ENCODE measurements at places on chromosomes 7 and 10.
A peak's percentile ranks its signal among the peaks of the same experiment; 100 is the strongest.

DNA sequence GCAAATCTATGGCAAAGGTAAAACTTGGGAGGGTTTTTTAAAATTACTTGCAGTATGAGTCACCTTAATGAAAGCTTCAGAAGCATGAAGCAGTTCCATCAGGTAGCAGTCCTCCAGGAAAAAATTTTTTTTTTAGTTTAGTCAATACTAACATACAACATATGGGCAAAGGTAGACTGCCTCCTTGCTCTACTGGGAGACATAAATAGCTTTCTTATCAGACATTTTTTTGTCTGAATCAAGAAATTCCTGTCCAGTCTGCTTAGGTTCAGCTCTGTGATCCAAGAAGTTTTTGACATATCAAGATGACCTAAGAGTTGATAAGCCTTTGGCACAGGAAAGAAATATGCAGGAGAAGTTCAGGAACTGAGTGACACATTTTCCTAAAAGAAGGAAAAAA is 171.5 kb upstream of the TCF7L2 start:
- DNase-seq = no peak

DNA sequence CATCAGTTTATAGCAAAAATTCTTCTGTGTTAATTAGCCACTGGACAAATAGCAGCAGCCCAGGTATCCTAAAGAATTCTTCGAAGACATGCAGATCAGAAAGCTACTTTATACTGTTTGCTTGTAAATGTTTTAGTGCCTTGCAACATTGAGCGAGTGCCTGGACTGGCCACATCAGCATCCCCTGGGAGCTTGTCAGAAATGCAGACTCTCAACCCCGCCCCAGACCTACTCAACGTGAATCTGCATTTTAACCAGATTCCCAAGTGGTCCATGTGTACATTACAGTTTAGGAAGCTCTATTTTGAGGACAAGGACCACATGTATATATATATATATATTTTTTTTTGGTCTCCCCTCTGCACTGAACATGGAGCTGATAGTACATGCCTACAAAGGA is 18.5 kb upstream of the PLEKHS1 start:
- DNase-seq = no peak

DNA sequence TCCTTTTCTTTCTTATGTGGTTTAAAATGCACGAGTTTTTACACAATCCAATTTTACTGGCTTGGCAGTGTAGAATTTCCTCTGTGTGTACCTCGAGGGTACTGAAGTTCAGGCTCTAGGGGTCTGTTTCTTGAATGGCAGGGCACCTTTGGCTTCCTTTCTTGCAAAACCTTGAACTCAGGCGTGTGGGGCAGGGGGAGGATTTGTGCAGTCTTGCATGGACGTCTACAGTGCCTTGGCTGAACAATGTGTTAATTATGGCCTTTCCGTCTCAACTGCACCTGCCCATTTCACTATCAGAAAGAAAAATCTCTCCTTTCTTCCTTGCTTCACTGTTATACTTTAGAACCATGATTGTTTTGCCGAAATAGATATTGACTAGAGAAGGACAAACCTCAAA is 570.9 kb downstream of the INHBA start:
- DNase-seq = no peak

DNA sequence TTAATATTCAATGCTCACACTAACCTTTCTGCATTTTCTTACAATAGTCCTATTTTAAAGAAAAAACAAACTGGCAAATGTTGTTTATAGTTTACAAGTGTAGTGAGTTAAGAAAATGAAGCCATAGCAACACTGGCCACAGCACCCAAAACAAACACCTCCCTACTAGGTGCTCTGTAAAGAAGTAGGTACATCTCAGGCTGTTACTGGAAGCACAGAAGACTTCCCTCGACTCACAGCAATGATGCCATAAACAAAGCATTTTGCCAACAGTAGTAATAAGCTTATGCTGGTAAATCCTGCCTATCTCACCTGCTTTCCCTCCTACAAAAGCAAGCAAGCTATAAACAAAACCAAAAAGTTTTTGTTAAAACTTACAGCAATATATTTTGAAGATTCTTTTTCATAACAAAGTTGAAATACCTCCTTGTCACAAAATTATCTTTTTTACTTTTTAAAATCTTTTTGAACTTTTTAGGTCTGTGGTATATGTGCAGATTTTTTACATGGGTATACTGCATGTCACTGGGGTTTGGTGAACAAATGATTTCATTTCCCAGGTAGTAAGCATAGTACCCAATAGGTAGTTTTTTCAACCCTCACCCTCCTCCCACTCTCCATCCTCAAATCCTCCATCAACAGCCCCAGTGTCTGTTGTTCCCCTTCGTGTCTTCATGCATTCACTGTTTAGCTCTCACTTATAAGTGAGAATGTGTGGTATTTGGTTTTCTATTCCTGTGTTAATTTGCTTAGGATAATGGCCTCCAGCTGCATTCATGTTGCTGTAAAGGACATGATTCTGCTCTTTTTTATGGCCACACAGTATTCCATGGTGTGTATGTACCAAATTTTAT is 28.4 kb downstream of the COA1 start:
- DNase-seq = no peak

DNA sequence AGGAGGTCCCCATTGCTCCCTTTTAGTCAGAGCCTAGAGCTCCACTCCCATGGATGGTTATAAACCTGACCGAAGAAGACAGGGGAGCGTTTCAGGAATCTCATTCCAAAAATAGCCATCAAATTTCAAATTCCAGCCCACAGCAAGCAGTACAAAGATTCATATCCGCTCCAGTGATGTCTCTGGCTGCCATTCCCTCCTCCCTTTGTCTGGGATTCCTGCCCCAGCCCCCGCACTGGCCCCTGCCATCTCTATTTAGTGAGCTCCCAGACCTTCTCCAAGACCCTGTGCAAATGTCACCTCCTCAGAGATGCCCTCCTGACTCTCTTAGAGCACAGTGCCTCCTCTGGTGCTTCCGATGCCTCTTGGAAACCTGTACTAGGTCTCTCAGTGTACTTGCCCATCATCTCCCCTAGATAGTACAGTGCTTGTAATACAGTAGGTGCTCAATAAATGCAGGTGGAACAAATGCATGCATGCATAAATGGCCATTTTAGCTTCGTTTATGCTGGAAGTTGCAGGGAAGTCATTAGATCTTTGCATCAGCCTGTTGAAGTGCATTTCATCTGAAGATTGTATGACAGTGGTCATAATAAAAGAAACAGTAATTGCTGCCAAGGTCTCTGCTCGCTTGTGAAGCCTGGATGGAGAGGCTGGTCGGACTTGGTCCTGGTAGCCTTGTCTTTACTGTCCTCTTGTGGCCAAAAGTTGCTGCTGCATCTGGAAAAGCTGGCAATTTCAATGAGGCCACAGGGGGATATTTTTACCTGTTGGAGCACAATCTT is 32.0 kb upstream of the HABP2 start:
- no peak for DNase-seq

- peak; percentile 40 for DNase-seq
Measured at GRCh38 chr10:93437086-93437945, 44.8 kb downstream of the MYOF start.

GRCh38 chr7:50147951-50148808 is 55.1 kb upstream of the ZPBP start:
- peak; percentile 61 for DNase-seq

DNA sequence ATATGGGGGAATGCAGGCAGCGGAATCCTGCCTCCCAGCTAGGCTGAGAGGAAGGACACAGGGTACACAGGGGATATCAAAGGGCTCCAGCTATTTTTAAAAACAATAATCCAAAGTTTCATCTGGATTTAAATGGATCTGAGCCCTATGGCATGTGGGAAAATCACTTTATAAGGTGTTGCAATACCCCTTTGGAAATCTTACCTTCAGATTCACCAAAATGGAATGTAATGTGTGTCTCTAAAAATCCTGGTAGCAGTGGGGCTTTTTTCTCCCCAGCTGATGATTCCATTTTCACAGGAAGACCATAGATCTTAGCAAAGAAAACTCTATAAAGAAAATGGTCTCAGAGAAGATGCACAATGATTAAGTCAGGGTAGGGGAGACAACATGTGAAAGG is 722.2 kb downstream of the PARD3 start:
- DNase-seq = no peak

GRCh38 chr7:27586825-27587224 is 75.9 kb downstream of the HIBADH start:
- no peak for DNase-seq

- DNase-seq = no peak
Measured at GRCh38 chr7:5872326-5872725, 8.3 kb upstream of the OCM start.

DNA sequence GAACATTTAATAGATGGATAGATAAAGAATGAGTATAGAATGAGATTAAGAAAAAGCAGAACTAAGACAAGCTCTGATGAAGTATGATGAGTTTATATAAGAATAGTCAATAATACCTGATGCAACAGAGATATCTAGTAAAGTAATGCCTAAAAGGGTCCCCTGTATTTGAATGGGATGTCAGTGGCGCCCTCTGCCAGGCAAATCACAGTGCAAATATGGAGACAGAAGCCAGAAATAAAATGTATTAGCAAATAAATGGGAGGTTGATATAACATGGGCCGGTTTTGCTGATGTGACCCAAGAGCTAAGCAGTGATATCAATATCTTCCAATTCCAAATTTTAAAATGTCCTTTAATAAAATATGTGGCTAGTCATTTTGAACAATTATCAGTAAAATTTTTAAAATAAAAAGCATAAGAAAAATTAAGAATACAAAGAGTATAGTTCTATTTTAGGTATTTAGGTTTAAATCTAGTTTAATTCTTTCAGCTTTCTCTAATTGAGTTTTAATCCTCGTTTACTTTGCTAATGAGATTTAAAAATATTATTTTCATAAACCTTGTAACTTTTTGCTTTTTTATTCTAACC is 62.6 kb downstream of the ADK start:
- peak; percentile 65 for DNase-seq

GRCh38 chr10:100742076-100742771 is 3.2 kb upstream of the PAX2 start:
- no peak for DNase-seq

DNA sequence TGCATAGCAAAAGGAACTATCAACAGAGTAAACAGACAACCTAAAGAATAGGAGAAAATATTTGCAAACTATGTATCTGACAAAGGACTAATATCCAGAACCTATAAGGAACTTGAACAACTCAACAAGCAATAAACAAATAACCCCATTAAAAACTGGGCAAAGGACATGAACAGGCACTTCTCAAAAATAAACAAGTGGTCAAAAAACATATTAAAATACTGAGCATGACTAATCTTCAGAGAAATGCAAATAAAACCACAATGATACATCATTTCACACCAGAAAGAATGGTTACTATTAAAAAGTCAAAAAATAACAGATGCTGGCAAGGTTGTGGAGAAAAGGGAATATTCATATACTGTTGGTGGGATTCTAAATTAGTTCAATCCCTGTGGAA is 17.1 kb downstream of the MAGI2 start:
- DNase-seq = no peak

- DNase-seq = peak; percentile 66
Measured at GRCh38 chr10:11236234-11236633, 218.6 kb downstream of the CELF2 start.

GRCh38 chr7:93364806-93365205 is 132.6 kb downstream of the VPS50 start:
- no peak for DNase-seq

GRCh38 chr7:16970732-16971482 is 89.1 kb upstream of the AGR3 start:
- DNase-seq = no peak

GRCh38 chr10:123760356-123761037 is 94.3 kb downstream of the GPR26 start:
- DNase-seq = no peak

DNA sequence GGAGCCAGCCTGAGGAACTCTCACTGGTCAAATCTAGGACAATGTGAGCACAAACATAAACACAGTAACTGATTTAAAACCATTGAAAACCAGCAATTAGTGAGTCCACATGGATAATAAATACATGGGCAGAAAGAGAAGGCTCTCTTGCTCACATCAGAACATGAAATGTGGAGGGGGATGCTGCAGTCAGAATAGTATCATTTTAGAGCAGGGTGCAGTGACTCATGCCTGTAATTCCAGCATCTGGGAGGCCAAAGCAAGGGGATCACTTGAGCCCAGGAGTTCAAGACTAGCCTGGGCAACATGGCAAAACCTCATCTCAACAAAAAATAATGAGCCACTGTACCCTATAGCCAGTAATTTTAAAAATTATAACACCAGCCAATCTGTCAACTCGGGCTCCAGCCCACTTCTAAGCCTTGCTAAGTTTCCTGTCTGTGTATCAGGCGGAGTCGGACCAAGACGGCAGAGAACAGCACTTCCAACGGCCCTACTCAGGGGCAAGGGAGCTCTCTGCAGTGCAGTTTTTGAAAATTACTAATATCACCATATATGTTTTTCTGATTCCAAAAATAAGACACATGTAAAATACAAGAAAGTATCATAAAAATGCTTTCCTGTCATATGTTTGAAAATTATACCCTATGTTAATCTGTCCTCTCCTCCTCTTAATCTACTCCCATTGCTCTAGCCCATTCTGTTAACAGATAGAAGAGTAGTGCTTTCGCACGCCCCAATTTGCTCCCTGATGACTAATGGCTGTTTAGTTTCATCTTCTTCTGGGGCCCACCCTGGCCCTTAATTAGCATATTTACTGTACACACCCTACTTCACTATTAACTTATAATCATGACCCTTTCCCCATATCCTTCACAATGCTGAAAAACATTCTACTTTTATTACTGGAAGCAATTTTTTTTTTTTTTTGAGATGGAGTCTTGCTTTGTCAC is 17.1 kb downstream of the URGCP start:
- no peak for DNase-seq

- DNase-seq = no peak
Measured at GRCh38 chr10:93378997-93379730, 103.0 kb downstream of the MYOF start.

DNA sequence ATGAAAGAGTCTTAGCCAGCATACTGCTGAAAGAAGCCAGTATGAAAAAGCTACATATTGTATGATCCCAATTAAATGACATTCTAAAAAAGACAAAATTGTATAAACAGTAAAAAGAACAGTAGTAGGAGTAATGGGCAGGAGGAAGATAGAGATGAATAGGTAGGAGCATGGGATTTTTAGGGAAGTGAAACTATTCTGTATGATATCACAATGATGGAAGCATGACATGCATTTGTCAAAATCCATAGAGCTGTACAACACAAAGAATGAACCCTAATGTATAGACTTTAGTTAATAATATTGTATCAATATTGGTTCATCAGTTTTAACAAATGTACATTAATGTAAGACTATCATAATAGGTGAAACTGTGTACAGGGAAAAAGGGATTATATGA is 147.9 kb downstream of the IMMP2L start:
- no peak for DNase-seq

Data from CD4-positive, alpha-beta T cell treated with Interferon alpha-2 for 1 hour (primary cell).